ENCODE measurements at places on chromosomes 2 and 18.
A peak's percentile ranks its signal among the peaks of the same experiment; 100 is the strongest.

GRCh38 chr2:176443946-176444345 lies 174.7 kb downstream of the MTX2 start:
- DNase-seq, result no peak

DNA sequence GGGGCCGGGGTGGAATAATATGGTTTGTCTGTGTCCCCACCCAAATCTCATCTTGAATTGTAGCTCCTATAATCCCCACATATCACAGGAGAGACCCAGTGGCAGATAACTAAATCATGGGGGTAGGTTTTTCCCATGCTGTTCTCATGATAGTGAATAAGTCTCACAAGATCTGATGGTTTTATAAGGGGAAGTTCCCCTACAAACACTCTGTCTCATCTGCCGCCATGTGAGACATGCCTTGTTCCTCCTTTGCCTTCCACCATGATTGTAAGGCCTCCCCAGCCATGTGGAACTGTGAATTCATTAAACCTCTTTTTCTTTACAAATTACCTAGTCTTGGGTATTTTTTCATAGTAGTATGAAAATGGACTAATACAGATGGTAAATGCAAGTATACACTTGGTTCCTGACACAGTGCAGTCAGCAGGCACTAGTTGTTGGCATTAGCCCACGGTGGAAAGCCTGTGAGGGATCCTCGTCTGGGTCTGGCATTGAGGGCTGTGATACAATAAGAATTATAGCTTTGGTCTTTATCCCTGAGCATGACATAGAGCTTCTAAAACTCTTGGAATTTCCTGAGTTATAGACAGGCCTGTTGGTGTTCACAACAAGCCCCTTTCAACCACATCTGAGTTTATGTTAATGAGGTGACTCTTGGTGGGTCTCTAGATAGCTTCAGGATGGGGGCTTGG lies 135.8 kb downstream of the CABLES1 start:
- no peak for DNase-seq

GRCh38 chr18:60117321-60117720 lies 217.5 kb downstream of the PMAIP1 start:
- no peak for DNase-seq

DNA sequence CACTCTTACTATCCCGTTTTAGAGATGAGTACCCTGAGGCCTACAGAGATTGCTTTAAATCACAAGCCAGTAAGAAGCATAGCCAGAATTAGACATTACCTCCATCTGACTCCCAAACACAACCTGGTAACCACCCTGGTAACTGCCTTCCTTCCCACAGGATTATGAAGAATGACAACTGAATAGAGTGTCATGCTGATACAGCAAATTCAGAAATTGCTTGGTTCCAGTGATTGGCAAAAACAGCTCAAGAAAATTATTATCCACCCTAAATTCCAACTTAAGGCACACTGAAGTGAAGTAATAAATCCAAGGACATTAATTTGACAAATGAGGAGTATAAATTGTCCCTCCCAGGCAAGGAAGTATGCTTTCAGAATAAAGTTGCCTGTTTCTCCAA lies 195.8 kb upstream of the RBMS1 start:
- DNase-seq, result no peak

GRCh38 chr18:30358555-30358954 lies 684.0 kb downstream of the DSC3 start:
- DNase-seq, result no peak

DNA sequence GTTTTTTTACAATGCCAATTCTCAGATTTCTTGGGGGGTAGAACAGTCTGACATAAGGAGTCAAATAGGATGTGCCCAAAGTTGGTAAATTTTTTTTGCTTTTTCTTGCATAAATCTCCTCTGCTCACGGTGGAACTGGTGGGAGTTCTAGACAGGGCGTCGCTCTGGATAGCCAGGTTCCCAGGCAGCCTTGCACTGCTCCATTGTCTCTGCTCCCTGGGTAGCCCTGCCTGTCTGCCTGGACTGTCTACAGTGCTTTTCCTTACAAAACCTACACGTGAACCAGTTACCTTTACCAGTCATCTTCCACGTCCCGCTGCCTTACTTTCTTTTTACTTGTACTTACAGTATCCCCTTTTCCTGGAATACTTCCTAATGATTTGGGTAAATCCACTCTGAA lies 117.1 kb downstream of the ZNF407 start:
- no peak for DNase-seq

DNA sequence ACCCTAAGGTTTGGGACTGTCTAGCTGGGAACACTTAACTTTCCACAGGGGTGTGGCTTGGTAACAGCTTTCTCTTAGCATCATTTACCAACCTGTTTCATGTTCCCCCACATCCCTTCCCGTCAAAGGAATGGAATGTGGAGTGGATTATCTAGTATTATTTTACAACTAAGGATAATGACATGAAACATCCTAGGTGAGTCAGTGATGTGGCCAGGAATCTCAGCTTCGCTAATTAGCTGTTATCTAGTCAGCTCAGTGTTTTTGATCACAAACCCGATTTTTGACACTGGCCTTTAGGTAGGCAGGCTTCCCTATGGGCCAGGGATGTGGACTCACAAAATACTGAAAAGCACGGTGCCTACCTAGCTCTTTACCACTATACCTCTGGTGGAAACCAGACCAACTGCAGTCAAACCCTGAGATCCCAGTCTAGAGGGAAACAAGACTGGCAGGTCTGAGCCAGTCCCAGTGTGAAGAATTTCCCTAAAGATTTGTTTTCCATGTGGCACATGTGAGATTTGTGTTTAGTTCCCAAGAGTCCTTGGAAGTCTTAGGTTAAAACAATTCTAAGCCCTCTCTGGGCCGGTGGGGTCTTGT lies 2.8 kb upstream of the NRP2 start:
- no peak for DNase-seq

DNA sequence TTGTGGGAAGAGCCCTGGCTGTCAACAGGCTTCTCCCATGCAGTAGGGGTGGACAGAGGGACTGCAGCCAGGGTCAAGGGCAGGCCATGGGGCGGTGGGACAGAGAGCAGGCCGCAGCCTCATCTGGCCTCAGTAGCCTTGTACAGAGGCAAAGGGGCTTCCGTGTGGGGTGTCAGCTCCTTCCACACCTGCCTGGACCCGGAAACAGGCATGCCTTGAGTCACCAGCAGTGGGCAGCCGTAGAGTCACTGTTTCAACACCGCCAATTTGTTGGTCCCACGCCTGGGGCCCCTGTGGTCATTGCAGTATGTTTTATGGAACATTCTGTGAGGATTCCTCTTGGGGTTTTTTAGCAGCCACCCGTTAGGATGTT lies 173.0 kb downstream of the SMAD7 start:
- DNase-seq, result no peak

DNA sequence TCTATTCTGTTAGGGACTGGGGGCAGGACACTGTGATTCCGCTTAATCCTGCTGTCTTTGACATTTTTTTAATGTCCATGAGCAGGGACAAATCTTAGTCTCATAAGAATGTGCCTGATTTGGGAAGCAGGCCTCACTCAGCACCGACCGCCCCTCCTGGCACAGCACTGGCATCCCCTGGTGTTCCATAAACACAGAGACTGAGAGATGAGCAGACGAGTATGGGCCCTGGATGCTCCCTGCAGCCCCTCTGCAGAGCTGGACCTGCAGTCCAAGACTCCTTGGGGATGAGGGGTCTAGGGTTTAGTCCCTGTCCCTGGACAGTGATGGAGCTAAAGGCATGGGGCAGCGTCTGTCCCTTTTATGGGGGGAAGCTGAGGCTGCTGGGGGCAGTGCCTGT lies 81.6 kb downstream of the NDUFA10 start:
- DNase-seq, result no peak

DNA sequence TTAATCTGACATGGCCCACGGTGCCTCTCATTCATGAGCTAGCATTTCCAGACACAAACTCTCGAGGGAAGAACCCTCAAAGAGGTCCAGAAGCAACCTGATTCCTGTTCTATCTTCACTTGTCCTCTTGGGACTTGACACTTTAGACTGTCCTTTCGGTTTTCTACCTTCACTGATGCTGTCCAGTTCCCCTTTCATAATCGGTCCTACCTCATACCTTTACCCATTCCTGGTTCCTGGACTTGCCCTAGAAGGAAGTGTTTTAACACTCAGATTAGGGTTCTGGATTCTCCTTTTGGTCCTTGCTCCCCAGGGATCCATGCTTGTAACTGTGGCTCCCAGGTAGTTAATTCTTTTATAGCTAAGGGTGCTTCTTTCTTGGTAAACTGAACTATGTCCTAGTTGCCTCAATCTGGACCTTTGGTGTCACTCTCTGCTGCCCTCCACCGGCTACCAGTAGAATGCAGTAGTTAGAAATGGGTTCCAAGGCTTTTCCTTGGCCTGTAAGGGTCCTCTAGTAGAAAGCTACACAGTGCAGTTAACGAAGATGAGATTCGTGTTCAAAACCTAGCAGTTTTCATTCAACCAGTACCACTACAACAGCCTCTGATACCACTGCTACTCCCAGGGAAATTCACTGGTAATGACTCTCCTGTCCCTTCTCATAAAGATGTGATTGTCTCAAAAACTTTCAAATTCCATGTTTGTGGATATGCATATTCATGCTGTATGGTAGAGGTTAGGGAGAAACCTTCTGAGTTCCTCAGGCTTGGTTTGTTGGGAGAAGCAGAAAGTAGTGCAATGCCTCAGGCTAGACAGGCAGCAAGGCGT lies 178.1 kb upstream of the CYP26B1 start:
- DNase-seq, result peak; percentile 40

DNA sequence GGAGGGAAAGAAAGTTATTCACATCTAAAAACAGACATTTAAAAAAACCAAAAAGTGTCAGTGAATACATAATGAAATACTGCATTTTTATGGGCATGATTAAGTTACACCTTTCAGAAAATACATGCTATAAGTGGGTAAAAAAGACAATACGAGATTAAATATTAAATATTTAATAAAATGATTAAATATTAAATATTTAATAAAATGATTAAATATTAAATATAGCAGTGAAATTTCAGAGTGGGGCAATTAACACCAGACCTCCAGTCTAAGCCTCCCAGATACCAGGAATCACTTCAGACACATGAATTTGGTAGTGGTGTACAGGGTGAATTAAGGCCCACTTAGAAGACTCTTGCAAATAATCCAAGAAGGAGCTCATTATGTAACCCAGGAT lies 15.5 kb downstream of the RBM43 start:
- no peak for DNase-seq

DNA sequence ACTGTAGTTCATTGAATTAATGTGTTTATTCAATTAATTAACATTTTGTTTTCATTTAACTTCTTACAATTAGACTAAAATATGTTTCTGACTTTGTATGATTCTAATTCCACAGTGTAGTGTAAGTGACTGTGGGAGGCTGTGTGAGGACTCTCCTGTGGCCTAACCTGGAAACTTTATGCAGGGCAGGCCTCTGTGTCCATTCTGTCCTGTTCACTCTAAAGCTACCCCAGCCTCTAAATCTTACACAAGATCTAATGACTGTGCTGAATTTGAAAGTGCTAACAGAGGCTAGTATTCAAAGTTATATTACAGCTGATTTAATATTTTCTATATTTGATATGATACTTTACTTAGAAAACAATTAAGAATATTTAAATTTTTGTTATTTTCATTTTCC lies 270.5 kb upstream of the CDH19 start:
- no peak for DNase-seq

DNA sequence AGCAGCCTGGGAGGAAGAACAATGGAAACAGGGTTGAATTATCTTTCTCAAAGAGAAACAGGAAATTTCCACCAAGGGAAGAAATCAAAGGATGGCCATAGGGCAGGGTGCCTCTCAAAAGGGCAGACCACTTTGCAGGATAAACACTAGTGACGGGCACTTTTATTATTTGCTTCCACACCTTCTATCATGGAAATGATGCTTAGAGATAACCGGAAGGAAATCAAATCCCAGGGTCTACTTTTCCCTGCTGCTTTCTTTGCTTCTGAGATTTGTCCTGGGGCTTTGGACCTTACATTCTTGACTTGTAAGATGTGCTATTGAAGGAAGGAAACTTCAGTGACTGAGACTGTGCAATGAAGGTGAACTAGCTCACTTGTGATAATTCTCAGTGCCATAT lies 1.1 kb upstream of the SCN9A start:
- DNase-seq, result no peak

DNA sequence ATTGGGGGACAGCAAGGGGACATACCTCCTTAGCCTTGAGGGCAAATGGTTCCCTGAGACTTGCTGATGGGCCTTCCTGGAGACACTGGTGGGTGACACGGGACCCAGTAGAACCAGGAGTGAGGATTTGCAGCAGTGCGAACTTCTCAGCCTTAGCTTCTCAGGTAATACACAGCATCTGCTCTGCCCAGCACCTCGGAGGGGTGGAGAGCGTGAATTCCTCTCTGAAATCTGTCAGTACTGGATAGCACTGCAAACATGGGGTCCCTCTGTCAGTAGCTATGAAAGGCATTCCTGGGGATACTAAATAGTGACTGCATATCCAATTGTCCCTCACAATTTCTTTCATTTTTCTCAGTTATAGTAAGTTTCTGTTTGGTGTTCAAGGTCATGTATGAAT lies 151.7 kb downstream of the GBX2 start:
- DNase-seq, result no peak

- DNase-seq, result no peak
Measured at GRCh38 chr2:10307561-10308156, 5.0 kb downstream of the HPCAL1 start.

DNA sequence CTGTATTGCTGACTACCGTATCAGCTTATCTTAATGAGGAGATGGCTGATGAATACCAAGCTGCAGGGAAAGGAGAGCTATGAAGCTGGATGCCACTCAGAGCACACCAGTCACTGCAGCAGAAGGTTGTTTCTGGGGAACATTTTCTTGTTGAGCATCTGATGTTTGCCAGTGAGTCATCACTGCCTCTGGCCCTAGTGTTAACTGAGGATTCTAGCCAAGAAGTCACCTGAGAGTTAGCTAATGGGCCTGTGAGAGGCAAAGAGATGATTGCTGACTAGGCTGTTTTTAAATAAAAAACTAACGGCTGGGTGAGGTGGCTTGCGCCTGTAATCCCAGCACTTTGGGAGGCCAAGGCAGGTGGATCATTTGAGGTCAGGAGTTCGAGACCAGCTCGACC lies 37.9 kb downstream of the CCDC150 start:
- no peak for DNase-seq

DNA sequence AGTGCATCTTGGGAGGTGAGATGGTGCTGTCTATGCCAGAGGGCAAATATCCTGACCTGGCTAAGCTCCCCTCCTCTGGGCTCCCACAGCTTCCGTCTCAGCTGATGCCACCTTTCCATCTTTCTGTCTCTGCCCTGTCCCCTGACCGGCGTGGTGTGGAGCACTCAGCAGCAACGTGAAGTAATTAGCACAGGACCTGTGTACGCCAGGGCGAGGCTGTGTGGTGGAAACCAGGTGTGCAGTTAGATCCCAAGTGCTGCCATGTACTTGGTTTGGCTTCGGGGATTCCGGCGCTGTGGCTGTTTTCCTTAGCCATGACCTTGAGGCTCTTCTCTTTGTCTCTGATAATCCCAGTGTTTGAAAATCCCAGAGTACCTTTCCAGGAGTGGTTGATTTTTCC lies 36.5 kb downstream of the COA5 start:
- no peak for DNase-seq

Data from stimulated activated CD8-positive, alpha-beta memory T cell treated with anti-CD3 and anti-CD28 coated beads, Interleukin-4, amount 100 ng/mL, for 48 hours (primary cell).